ENCODE measurements at places on chromosomes 5 and 9. TPM values are rescaled to one million over a fixed set of nuclear protein-coding genes. Genes with fewer than 3 reads are reported as not detected.

FAM221B gene
- not detected for total RNA-seq

SPTLC1 gene
- 42.9 TPM for total RNA-seq

CCDC192 gene
- total RNA-seq, result not detected

SPATA9 gene
- total RNA-seq, result not detected

ABCA1 gene
- 26.2 TPM for total RNA-seq

KCNV2 gene
- total RNA-seq, result not detected

NFIL3 gene
- total RNA-seq, result 60.2 TPM

CXCL14 gene
- total RNA-seq, result 1.4 TPM

SFXN1 gene
- total RNA-seq, result 63.5 TPM

SPATA31C1 gene
- not detected for total RNA-seq

IFNA13 gene
- not detected for total RNA-seq

BTNL3 gene
- total RNA-seq, result not detected

FBXW11 gene
- 111 TPM for total RNA-seq

CCL27 gene
- total RNA-seq, result not detected

MYMK gene
- total RNA-seq, result not detected

TPPP gene
- 0.26 TPM for total RNA-seq

LRRC70 gene
- total RNA-seq, result 3.3 TPM

PRDM9 gene
- not detected for total RNA-seq

CD72 gene
- 2.8 TPM for total RNA-seq

BNC2 gene
- total RNA-seq, result 93.5 TPM

FREM1 gene
- 19.7 TPM for total RNA-seq

SEMA6A gene
- total RNA-seq, result 45.8 TPM

PCDHA4 gene
- total RNA-seq, result 0.26 TPM

NUTM2G gene
- not detected for total RNA-seq

ENHO gene
- total RNA-seq, result 2.2 TPM

MARCHF3 gene
- total RNA-seq, result 8.8 TPM

TNFSF15 gene
- total RNA-seq, result not detected

TMEFF1 gene
- not detected for total RNA-seq

SLC25A2 gene
- total RNA-seq, result 2.4 TPM

ZDHHC11 gene
- 1.8 TPM for total RNA-seq

F2RL1 gene
- total RNA-seq, result 3.3 TPM

OR1J2 gene
- total RNA-seq, result not detected

GNA14 gene
- 23.6 TPM for total RNA-seq

SCGB3A2 gene
- total RNA-seq, result not detected

MEIKIN gene
- total RNA-seq, result not detected

PCSK1 gene
- total RNA-seq, result 0.88 TPM

PRUNE2 gene
- 65.6 TPM for total RNA-seq

ARL14EPL gene
- not detected for total RNA-seq

EGFLAM gene
- total RNA-seq, result 16.8 TPM

THBS4 gene
- 5.3 TPM for total RNA-seq

TMEM215 gene
- not detected for total RNA-seq

Data from uterus (tissue), 4 donors.